ENCODE measurements at places on chromosomes 16 and 17.

DNA sequence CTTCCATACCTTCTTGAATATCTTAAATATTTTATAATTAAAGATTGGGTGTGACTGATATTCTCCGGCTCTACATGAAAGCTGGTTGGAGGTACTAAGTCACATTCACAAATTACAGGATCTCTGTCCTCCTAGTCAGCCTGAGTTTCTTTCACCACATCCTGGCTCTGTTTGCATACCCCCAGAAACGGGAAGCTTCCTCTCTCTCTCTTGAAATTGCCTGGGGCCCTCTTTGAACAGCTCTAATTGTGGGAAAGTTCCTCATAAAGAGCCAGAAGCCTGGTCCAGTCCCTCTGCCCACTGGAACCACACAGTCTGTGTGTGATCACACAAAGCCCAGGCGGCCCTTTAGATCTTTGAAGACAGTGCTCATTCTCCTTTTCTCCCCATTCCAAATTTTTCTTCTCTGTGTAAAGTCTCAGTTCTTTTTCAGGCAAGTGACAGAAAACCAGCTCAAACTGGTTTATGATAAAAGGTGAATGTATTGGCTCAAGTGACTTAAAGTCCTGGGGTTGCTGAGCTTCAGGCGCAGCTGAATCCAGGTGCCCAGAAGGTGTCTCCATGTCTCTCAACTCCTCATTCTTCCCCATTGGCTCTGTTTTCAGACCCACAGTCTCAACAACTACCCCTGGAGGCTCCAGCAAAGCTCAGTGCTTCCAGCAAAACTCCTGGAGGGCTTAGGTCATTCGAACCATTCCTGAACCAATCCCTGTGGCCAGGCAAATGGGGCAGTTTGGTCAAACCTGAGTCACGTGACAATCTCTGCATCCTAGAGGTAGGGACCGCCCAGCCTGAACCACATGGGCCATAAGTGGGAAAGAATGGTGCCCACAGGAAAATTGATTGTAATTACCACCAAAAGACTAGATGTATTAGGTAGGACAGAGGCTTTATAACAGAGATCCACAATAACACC, 8.5 kb upstream of the RAI1 start:
- no peak for DNase-seq

GRCh38 chr17:28487881-28488532, 14.6 kb downstream of the SLC13A2 start:
- no peak for DNase-seq

- DNase-seq, result no peak
Observed at GRCh38 chr16:85897382-85897781, 1.6 kb upstream of the IRF8 start.

DNA sequence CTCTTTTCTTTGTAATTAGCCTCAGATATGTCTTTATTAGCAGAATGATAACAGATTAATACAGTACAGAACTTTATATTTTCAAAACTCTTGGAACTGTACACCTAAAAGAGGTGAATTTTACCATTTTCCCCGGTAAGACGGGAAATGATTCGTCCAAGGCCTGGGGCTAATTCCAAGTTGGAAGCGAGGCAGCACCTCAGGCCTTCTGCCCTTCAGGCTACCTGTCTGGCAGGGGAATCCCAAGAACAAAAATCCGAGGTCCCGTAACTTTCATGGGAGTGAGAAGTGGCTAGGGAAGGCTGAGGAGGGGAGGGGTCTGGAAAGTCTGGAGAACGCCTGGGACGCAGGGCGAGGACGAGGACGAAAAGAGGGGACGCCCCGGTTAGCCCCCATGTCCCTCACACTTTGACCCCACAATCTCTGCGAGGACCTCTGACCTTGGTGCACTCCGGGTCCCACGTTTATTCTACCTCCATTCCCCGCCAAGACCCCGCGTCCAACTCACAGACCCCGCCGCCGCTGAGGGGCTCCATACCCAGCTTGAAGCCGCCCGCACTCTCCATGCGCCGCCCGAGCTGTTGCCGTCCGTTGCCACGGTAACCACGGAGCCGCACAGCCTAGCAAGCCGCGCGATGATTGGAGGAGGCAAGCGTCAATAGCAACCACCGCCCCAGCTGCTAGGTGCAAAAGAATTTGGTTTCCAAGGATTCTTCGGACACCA, at the start of gene HYDIN:
Gene HYDIN (minus strand): TSS at position 601 of the 724 bp plus-strand sequence. CDS start 43,827 bp downstream, outside the sequence.
- no peak for DNase-seq

GRCh38 chr17:56593646-56594319, at the start of gene NOG:
Gene NOG, plus strand, starts transcription at chr17:56593699. Its CDS starts 525 bp downstream, at chr17:56594224.
- no peak for DNase-seq

DNA sequence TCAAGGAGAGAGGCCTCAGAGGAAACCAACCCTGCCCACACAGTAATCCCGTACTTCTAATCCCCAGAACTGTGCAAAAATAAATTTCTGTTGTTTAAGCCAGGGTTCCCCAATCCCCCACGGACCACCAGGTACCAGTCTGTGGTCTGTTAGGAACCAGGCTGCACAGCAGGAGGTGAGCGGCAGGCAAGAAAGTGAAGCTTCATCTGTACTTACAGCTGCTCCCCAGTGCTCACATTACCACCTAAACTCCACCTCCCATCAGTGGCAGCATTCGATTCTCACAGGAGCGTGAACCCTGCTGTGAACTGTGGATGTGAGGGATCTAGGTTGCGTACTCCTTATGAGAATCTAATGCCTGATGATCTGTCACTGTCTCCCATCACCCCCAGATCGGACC, 101.1 kb upstream of the CDC42EP4 start:
- no peak for DNase-seq

DNA sequence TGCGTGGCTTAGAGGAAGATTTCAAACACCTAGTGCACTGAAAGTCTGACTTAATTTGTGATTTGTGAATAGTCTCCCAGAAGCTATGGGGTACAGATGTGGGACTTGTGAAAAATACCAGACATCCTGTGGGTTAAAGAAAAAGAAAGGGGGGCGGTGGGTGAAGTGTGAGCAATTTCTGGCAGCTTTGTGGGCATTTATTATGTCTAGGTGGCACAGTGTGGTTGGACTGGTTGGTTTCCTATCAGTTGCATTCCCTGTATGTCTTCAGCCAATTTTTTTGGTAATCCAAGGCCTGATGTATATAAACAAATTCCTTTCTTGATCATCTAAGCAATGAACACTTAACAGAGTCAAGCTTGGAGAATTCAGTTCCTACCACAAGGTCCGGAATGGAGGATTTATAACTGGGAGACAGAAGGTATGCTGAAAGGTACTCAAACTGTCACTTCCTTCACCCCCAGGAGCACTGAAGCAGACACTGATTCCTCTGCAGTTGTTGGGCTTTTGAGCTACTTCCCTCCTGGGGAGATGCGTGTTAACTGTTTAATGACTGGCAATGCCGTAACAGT, 211.6 kb downstream of the WWOX start:
- no peak for DNase-seq

- DNase-seq, result no peak
Observed at GRCh38 chr17:72733619-72734282, 358.7 kb downstream of the SLC39A11 start.

DNA sequence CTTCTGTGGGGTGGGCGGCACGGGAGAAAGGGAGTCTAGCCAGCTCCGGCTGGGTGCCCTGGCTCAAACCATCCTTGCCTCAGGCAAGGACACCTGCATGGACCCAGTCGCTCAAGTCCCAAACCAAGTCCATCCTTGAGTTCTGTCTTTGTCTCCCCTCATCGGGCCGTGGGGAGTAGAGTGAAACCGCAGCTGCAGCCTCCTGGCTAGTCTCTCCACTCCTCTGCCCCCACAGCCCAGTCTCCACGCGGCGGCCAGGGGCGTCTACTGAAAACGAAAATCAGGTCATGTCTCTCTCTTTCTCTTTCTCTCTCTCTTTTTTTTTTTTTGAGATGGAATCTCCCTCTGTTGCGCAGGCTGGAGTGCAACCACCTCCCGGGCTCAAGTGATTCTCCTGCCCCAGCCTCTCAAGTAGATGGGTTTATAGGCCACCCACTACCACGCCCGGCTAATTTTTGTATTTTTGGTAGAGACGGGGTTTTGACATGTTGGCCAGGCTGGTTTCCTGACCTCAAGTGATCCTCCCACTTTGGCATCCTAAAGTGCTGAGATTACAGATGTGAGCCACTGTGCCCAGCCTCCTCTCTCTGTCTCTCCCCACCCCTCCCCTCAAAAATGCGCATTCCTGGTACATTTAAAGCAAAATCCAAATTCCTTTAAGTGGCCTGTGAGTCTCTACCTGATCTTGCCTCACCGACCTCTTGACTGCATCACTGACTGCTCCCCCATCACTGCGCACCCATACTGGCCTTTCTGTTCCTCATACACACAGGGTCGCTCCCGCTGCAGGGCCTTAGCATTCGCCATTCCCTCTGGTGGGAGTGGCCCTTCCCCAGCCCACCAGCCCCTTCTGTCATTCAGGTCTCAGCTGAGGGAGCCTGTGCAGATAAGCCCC, 17.7 kb upstream of the RMI2 start:
- DNase-seq, result no peak

DNA sequence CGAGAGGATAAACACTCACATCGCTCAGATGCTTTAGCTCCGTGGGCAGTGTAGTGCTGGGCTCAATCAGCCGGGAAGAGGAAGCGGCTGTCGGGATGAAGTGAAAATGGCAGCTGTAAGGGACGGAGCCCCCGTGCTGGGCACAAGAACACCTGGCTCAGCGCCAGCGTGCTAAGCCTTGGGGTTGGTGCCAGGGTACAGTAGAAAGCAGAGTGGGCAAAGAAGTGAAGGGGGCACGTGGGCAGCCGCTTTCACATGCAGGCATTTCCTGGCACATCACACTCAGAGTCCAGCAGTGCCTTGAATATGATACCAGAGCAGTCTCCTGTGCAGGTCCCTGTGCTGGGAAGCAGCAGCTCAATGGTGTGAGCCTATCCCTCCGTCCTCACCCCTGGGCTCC, 51.1 kb upstream of the FOXF1 start:
- DNase-seq, result no peak

DNA sequence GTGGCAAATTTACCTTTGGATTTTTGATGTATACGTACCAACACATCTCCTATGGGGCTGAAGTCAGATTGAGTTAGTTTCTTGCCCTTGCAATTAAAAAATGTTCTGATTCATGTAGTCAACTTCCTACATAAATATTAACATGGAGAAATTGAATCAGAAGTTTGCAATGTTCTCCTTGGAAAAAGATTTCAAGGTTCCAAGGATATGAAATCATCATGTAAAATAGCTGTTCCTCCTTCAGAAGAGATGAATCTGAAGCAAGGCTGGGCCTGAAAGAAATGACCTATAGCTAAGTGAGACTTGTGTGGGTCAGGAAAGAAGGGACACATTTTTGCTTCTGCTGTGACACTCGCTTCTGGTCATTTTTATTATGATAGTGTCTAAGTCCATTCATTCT, 131.7 kb downstream of the RGS9 start:
- DNase-seq, result no peak

DNA sequence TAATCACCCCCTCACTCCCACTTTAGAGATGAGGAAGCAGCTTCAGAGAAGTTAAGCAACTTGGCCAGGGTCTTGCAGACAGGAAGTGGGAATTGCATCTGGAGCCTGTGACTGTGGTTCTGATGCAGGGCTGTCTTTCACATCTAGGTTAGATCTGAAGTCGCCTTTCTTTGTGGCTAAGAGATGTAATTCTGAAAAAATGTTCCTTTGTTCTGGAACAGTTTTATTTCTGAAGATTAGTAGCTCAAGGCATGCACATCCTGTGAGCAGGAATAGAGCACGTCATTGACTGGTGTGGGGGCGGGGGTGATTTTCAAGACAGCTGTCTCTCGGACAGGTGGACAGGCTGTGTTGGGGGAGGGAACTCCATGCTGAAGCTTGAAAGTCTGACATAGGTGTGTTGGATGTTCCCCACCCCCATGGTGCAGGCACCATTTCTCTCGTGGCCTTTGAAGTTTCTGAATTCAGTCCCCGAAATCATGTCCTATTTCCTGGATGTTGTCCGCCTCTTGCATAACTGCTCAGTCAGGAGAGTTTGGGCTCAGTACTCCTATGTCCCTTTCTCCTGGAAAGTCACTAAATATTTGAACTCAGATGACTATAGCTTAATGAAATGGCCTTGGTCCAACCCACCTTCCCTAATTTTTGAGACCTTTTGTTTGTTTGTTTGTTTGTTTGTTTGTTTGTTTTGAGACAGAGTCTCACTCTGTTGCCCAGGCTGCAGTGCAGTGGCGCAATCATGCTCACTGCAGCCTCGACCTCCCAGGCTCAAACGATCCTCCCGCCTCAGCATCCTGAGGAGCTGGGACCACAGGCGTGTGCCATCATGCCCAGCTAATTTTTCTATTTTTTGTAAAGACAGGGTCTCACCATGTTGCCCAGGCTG, 21.0 kb upstream of the HERPUD1 start:
- DNase-seq, result no peak

- DNase-seq, result no peak
Observed at GRCh38 chr16:27222249-27223225, 19.2 kb downstream of the KDM8 start.

- no peak for DNase-seq
Observed at GRCh38 chr17:27368151-27368795, 74.4 kb downstream of the WSB1 start.

DNA sequence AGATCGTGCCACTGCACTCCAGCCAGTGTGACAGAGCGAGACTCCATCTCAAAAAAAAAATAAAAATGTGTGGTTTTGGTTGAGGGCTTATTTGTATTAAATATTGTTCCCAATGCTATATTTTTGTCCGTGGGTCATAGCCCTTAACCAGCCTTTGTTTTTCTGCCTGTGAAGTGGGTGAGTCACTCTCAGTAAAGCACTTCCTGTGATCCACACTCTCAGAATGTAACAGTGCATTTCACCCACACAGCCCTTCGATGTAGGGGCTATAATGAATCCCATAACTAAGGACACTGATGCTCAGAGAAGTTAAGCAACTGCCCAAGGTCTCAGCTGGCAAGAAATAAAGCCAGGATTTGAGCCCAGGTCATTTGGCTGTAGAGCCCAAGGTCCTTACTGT, 34.7 kb upstream of the POLR3E start:
- DNase-seq, result no peak

DNA sequence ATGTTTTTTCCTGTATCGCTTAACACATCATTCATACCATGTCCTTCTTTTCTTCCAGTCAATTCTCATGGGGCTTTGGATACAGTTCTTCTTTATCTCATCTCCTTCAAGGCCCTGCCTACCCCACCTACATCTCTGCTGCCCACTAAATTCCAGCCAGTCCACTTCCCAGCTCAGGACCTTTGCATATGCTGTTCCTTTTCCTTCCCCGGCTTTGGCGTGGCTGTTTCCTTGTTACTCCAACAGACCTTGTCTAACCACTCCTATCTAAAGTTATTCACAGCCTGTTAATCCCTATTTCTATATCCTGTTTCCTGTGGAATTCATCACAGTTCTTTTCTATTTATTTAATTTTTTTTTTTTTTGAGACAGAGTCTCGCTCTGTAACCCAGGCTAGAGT, 6.6 kb upstream of the STAT3 start:
- no peak for DNase-seq

- DNase-seq, result no peak
Observed at GRCh38 chr17:7961421-7961820, 29.4 kb downstream of the CNTROB start.

DNA sequence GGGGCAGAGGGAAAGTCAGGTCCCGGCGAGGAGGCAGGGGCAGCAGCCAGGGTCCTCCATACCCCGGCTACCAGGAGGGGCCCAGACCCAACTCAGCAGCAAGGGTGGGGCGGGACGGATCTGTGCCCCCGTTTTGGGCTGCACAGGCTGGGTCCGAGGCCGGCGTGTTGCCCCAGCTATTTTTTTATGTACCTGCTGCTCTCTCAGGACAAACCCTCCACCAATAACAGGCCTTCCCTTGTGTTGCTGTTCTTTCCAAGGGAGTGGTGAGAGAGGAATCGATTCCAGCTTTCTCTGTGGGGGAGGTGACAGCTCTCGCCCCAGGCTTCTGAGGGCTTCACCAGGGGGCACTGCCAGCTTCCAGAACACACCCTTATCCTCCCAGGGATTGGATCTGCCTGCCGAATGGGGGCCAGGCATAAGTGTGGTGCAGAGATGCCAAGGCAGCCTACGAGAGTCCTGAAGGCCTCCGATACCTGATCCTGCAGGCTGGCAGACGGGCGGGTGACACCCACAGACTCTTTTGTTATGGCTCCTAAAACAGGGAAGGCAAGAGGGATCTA, 22.3 kb downstream of the RTN4RL1 start:
- DNase-seq, result no peak

All from cerebellar nuclear complex (tissue), 1 donor.